ENCODE measurements at places on chromosomes 2 and 18.

DNA sequence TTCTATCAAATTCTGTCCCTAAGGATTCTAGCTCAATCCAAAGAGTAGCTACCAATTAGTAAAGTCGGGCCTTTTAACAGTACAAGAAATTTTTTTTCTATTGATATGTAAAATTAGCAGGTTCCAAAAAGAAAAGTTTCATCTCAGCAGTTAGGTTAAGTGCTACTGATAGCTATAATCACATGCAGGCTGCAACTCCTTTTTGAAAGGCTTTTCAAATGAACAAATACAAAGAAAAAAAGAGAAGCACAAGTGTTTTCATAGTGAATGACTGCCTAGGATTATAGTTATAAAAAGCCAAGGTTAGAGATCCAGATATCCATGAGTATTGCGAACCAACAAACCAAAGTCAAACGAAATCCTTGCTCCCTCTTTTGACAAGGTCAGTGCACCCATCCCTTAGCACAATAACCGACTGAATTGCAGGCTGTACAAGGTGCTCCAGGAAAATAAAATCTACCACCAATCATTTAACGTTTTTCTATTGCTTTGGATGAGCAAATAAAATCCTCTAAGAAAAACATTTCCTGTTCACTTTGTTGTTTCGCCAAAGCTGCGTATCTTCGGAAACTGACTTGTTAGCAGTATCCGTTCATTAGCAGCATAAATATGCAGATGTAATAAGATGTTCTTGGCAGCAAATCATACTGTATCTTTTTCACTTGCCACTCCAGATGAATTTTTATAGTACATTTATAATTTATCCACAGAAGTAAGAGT lies 100.2 kb downstream of the SRBD1 start:
- DNase-seq = no peak

DNA sequence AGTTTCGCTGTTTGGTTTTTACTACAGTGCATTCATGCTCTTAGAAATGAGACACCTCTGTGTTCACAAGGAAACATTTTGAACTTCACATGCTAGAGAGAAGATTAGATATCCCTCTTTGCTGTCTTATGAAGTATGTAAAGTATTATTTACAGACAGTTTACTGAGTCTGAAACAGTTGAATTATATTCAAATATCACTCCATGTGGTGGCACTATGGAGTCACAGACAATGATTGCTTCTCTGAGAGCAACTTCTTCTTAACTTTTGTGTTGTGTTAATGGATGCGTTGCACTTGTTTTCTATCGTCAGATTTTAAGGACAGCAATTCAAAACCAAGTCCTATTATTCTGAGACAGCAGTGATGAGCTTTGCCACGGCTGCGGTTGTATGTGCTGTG lies 823.6 kb downstream of the GALR1 start:
- DNase-seq = peak; percentile 64

- peak; percentile 61 for DNase-seq
Observed at GRCh38 chr2:208466151-208466919, 59.7 kb downstream of the PTH2R start.

- DNase-seq = no peak
Observed at GRCh38 chr18:614193-614592, 17.4 kb downstream of the CLUL1 start.
